AG20443 (cell line): ENCODE measurements at places on chromosomes 7 and 10.

GRCh38 chr7:143345428-143345900 lies 17.0 kb downstream of the FAM131B start:
- DNase-seq: peak; percentile 61

DNA sequence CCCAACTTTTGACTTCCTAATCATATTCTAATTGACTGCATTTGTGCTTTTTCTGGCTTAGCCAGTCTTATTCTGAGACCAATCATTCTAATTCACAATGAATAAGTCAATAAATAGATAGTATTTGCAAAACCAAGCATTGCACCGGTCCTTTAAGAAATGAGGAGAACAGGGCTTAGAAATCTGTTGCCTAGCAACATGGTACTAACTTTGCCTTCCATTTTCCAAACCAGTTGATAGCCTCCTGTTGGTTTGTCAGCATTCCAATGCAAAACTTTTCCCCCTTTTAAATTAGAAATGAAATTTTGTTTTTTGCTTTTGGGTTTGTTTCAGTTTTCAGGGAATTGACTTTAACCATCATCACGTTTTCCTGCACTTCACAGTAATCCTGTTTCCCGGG lies 603.5 kb upstream of the NRP1 start:
- no peak for DNase-seq

GRCh38 chr7:139875821-139876241 lies 46.8 kb downstream of the TBXAS1 start:
- DNase-seq: no peak

DNA sequence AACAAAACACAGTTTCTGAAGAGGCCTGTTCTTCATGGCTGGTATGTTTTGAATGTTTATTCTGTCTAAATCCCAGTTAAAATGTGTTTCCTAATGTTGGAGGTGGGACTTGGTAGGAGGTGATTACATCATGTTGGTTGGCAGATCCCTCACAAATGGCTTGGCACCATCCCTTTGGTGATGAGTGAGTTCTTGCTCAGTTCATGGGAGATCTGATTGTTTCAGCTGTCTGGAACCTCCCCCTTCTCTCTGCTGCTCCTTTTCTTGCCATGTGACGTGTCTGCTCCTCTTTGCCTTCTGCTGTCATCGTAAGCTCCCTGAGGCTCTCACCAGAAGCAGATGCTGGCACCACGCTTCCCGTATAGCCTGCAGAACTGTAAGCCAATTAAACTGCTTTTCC lies 383.6 kb upstream of the TPK1 start:
- DNase-seq: no peak

DNA sequence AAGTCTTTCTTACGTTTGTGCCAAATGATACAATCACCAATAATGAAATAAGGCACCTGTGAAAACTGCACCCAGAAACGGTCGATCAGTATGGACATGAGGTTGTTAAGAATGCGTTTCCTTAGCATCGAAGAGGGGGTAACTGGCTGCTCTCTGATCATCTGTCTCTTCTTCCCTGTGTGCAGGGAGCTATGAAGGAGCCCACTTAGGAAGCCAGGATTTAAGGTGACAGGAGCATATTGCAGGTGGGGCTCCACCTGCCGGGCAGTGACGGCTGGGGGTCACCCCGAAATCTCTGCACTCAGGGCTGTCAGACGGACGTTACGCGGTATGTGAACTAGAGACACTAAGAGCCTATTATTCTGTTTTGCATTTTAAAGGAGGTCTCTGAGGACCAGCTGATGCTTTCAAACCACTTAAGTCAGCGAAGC lies 64.5 kb downstream of the CARD11 start:
- no peak for DNase-seq

GRCh38 chr10:79322616-79323543 lies 24.4 kb upstream of the PPIF start:
- DNase-seq: peak; percentile 87

DNA sequence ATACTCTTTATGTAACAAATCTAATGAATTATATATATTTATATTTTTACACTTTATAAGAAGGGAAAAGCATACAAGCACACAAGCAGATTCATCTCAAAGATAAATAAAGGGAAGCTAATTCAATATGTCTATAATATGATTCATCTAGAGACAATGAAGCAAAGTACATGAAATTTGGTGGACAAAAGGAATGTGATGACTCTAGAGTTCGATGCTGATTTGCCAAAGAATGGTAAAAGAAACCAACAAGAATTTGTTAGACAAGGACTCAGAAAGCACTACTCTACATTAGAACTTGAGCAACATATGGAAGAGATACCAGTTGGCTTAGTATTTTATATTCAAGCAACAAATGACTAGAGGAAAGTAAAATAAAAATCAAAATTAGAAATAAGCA lies 536.5 kb upstream of the TEX47 start:
- DNase-seq: no peak

DNA sequence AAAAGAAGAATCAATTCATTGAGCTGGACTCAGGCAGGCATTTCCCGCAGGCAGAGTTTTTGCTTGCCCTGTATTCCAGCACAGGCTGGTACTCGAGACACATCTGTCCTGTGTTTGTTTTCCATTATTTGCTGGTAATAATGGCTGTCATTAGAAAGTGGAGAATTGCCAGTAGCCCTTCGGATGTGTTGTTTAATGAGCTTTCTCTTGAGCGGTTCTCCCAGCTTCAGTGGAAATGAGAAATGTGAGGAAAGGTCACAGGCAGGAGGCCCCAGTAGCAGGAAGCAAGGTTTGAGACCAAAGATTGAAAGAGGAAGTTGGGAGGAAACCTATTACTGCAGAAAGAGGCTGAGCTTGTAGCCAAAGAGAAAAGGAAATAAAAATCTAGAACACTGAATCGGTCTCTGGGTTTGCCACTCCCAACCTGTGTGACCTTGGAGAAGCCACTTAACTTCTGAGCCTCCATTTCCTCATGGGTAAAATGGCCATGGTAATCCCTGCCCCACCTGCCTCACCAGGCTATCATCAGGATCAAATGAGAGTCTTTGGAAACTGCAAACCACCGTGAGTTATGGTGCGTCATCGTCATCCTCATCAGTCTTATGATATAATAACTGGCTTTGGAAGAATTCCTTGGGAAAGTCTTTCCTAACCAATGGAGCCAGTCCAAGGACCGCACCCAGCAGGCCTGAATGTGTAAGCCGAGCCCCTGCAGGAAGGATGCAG lies 67.7 kb downstream of the TACR2 start:
- peak; percentile 95 for DNase-seq

DNA sequence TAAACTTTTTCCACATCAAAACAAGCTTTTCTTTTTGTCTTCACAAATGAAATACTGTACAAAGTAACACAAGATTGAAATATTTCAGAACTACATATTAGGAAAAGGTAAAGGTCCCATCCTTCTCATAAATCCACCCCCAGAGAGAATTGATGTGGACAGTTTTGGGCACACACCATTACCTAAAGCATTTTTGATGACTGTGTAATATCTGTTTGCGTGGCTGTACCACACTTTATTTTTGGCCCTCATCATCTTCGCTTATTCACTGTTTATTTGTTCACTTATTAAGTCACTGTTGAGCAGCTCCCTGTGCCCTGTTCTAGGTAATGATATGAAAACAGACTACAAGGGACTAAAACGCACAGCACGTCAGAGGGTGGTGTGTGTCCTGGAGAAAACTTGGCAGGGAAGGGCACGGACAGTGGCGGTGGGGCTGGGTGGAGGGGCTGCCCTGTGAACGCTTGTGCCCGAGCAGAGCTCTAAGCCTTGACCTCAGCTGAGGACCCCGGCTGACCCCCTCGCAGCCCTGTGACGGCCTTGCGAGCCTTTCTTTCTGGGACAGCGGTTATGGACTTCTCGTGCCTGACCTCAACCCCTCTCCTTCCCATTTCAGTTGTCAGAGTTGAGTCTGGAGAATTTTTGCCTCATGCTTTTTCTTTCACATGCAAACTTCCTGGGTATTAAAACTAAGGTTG lies 241.3 kb downstream of the EMX2 start:
- no peak for DNase-seq

GRCh38 chr10:96643920-96644319 lies 57.1 kb upstream of the TM9SF3 start:
- no peak for DNase-seq

- DNase-seq: no peak
These were observed 216.4 kb downstream of the CRPPA start for GRCh38 chr7:16204953-16205352.

DNA sequence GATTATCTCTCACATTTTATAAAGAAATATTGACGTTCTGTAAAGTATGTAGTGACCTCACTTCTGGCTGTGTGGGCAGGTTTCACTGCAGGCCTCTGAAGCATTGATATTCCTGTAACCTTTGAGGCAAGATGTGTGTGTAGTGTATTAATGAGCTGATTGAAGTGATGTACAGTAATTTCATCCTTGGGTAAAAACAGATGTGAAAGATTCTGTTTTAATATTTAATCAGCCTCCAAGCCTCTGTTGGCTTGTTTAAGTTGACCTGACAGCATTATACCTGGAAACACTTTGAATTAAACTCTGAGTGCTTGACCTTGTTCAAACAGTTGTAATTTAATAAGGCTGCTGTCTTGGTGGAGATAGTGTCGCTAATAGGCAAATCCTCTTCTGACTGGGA lies 74.9 kb downstream of the KAT6B start:
- DNase-seq: no peak

DNA sequence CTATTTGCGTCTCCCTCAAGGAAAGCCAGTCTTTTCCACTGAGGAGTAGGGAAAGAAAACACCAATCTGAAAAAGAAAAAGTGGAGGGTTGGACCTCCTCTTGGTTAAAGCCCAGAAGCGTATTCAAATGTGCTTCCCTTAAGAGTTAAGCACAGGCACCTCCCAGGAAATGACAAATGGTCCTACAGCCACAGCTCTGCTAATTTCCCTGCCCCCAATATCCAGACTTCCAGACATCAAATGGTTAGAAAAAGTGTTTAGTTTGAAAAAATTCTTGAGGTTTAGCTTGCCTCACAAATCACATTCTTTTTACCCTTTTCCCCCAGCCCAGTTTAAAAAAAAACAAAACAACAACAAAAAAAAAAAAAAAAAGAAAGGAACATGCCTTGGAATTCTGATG lies 19.0 kb upstream of the COL1A2 start:
- peak; percentile 71 for DNase-seq

- no peak for DNase-seq
These were observed 124.5 kb downstream of the TMEM178B start for GRCh38 chr7:141198194-141198958.

DNA sequence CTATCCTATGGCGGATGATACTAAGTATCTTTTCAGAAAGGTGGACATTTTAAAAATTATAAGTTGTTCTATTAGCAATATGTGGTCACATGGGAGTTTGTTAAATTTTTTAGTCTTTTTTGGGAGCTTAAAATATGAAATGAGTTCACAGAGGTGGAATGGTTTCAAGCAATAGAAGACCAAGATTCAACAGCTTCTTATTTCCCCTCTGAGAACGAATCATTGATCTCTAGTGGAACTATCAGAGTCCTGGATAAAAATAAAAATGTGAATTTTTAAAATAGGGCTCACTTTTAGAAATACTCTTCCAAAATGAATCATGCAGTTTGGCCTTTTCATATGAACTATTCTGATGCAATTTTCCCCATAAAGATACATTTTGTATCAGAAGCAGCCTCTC lies 467.7 kb upstream of the KLF6 start:
- DNase-seq: no peak

GRCh38 chr10:5563991-5564536 lies 39.3 kb downstream of the CALML3 start:
- peak; percentile 87 for DNase-seq

DNA sequence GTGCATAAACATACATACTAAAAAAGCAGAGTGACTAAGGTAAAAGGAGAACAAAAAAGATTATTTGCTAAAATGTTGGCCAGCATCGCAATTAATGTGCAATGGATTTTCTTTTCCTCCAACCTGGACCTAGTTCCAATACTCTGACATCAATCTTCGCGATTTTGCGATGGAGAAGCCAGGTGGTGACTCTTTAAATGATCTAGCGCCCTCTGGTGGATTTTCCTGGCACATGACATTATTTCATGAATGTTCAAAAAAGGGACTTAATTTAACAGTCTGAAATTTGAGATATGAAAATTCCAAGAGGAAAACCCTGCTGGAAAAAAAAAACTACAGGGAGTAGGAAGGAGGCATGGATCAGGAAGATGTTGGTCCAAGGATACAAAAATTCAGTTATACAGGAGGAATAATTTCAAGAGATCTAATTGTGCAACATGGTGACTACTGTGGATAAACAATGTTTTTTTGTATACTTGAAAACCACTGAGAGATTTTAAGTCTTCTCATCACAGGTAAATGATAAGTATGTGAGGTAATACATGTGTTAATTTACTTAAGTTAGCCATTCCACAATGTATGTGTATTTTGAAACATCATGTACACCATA lies 4.3 kb upstream of the KCNMA1 start:
- DNase-seq: peak; percentile 69

DNA sequence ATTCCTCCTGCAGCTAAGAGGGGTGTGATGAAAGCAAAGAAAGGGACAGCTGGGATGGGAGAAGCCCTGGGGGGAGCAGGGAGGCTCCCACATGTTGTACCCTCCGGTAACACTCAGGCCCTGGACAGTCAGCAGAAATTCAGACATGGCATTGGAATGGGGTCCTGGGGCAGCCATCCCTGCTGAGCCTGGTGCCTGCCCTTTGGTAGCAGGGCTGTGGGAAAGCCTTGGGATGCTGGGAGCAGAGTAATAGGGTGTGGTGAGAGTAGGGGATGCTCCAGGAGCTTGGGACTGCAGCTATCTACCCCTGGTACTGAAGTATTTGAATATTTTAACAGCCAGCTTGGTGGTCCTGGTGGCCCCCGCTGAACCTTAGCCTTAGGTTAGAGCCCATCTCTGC lies 56.8 kb downstream of the FAM241B start:
- DNase-seq: peak; percentile 5

DNA sequence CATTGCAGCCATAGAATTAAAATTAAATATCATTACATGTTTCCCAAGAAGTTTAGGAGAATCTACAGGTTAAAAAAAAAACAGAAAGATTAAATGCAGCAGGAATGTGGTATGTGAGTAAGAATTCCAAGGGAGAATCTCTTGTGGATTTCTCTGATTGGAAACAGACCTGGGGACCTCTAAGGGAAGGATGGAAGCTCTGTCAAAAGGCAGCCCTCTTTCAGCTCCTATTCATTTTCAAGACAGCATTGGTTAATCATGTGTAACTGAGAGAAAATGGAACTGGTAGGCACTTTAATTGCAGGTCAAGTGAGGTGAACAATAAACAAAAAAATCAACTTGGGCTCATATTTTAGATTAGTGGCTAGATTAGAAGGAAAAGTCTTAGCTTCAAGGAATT lies 81.4 kb upstream of the MTPN start:
- no peak for DNase-seq

DNA sequence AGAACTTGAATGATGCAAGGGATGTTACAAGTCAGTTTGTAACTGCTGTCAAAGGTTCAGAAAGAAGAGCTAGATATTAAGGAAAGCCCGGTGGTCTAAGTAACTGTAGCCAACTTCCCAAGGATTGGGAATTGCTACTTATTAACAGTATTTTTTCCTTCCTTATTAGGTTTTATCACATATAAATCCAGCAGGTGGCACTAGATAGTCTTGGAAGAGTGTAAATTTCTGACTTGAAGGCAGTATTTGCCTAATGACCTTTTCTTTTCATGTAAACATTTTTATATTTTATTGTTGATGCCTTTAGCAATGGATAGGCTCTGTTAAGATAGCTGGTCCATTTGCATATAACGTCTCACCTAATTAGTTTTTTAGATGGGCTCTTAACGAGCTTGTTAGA lies 51.2 kb downstream of the ANLN start:
- peak; percentile 42 for DNase-seq
